ENCODE measurements at places on chromosomes 1 and 21.
A peak's percentile ranks its signal among the peaks of the same experiment; 100 is the strongest.

DNA sequence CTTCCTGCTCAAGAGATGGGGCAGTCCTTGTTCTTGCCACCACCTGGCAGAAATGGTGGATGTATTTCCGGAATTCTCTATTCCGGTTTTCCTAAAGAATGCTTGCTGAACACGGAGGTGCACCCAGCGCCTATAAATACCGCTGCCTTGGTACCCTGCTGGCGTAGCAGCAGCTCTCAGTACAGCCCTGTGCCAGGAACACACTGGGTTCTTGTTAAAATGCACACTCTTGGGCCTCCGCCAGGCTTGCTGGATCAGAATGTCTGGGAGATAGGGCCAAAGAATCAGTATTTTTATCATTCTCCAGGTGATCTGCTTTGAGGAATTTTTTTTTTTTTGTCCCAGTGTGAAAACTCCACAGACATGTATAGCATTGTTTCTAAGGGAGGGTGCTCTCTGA is 54.2 kb downstream of the IGSF5 start:
- no peak for DNase-seq

- DNase-seq = no peak
Measured at GRCh38 chr21:31732597-31733550, 956 bp upstream of the SCAF4 start.

- DNase-seq = no peak
Measured at GRCh38 chr21:39980241-39980820, 113.1 kb downstream of the PCP4 start.

GRCh38 chr1:160415696-160416290 is 15.4 kb downstream of the VANGL2 start:
- DNase-seq = no peak

GRCh38 chr1:179264507-179264906 is 29.1 kb upstream of the SOAT1 start:
- no peak for DNase-seq

- DNase-seq = peak; percentile 36
Measured at GRCh38 chr1:9892563-9893528, 17.2 kb downstream of the CTNNBIP1 start.

DNA sequence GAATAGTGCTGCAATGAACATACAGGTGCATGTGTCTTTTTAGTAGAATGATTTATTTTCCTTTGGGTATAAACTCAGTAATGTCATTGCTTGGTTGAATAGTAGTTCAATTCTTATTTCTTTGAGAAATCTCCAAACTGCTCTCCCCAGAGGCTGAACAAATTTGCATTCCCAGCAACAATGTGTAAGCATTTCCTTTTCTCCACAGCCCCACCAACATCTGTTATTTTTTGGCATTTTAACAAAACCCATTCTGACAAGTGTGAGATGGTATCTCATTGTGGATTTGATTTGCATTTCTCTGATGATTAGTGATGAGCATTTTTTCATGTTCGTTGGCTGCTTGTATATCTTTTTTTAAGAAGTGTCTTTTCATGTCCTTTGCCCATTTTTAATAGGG is 21.9 kb upstream of the EEIG2 start:
- DNase-seq = no peak

DNA sequence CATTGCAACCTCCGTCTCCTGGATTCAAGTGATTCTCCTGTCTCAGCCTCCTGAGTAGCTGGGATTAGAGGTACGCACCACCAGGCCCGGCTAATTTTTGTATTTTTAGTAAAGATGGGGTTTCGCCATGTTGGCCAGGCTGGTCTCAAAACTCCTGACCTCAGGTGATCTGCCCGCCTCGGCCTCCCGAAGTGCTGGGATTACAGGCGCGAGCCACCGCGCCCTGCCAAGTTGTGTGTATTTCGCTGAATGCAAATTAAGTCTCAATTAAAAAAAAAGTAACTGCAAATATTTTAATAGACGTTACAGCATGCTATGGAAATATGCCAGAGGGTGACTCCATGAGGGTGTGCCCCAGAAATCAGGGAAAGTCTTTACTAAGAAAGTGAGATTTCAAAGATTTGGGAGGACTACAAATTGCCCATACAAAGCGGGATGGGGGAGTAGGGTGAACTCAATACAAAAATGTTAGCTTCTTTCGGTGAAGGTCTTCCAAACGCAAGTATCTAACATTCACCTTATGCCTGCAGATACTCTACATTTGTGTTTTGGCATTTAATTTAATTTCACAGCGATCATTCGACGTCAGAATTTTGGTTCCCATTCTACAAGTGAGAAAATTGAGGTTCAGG is 85.6 kb downstream of the NKAIN1 start:
- DNase-seq = no peak

- DNase-seq = no peak
Measured at GRCh38 chr1:203649551-203649998, 22.9 kb downstream of the ATP2B4 start.

- DNase-seq = no peak
Measured at GRCh38 chr1:119046785-119047438, 58.8 kb upstream of the TBX15 start.

GRCh38 chr1:56329970-56330369 is 249.4 kb downstream of the PLPP3 start:
- no peak for DNase-seq

GRCh38 chr1:165619647-165620151 is 11.3 kb upstream of the MGST3 start:
- no peak for DNase-seq

DNA sequence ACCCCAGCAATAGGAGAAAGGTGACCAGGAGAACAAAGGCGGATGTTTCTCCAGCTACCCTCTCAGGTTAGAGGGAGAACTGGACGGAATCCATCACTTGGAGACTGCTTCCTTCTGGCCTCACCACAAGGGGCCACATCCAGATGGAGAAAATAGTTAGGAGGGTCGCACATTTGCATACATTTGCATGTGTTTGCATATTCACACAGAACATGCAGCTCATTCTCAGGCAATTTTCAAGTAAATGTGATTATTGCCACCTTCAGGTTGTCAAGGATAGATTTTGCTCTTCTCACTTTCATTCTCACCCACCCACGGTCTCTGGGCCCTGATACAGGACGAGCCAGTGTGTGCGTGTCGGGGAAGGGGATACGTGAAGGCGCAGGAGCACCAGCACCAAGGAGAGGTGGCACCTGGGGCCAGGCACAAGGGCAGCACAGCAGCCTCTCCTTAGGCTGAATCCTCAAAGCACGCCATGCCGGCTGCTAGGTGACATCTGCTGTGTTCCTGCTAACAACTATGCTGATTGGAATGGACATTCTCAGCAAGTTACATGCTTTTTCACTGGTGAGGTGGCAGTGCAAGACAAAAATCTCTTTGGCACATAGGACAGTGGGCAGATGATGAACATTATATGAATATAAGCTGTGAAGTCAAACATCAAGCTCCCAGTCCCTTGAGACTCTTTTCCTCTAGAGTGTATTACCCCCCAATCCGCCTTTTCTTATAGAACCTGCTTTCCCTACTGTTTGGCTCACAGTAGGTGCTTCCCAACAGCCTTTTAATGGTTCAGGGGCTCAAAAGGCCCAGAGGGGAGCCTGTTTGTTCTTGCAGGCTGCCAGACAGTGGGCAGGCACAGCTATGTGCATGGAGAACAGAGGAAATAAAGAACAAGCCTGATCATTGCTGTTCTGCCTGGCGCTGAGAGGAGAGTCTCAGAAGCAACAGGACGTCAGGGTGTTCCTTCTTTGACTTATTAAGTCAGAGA is 14.3 kb downstream of the ACKR1 start:
- no peak for DNase-seq

DNA sequence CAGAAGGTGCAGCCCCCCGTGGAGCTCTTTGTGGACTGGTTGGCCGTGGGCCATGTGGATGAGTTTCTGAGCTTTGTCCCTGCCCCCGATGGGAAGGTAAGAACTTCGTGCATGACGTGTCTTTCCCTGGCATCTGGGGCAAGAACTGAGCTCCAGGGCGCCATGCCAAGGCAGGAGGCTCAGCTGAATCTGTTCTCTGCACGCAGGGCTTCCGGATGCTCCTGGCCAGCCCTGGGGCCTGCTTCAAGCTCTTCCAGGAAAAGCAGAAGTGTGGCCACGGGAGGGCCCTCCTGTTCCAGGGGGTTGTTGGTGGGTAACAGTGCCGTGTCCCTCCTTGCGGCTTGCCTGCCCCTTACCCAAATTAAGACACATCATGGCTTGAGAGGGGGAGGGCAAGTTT is 27.7 kb downstream of the PADI3 start:
- no peak for DNase-seq

- DNase-seq = no peak
Measured at GRCh38 chr1:166692346-166692745, 146.9 kb upstream of the POGK start.

DNA sequence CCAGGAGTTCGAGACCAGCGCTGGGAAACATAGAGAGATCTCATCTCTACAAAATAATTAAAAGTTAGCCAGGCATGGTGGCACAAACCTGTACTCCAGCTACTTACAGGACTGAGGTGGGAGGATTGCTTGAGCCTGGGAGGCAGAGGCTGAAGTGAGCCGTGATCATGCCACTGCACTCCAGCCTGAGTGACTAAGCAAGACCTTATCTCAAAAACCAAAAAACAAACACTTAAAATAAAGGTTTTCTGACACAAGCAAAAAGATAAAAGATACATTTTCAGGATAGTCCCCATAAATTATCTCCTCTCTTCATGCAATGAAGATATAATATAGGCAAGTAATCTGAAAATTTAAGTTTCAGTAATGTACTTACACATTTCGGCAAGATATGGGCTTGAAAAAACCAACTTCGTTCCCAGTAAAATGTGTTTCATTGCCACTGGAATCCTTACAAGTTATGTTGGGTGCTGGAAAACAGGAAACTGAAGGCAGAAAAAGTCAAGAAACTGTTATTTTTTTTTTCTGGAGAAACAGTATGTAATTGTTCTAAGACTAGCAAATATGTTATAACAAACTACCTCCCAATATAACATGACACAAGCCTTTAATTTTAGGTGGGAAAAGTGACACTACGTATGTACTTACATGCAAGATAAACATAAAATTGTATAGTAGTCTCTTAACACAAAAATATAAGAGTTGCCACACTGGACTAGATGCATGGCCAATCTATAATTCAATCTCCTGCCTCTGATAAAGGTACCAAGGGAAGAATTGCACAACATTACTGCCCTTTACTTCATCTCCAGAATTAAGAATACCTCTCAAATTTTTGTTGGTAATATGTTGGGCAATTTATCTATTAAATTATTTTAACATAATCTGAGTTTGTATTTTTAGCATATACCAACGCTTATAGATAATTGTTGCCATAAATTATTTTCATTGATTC is 15.7 kb downstream of the TM2D1 start:
- DNase-seq = no peak

GRCh38 chr1:26932531-26932930 is 11.0 kb downstream of the NUDC start:
- no peak for DNase-seq

DNA sequence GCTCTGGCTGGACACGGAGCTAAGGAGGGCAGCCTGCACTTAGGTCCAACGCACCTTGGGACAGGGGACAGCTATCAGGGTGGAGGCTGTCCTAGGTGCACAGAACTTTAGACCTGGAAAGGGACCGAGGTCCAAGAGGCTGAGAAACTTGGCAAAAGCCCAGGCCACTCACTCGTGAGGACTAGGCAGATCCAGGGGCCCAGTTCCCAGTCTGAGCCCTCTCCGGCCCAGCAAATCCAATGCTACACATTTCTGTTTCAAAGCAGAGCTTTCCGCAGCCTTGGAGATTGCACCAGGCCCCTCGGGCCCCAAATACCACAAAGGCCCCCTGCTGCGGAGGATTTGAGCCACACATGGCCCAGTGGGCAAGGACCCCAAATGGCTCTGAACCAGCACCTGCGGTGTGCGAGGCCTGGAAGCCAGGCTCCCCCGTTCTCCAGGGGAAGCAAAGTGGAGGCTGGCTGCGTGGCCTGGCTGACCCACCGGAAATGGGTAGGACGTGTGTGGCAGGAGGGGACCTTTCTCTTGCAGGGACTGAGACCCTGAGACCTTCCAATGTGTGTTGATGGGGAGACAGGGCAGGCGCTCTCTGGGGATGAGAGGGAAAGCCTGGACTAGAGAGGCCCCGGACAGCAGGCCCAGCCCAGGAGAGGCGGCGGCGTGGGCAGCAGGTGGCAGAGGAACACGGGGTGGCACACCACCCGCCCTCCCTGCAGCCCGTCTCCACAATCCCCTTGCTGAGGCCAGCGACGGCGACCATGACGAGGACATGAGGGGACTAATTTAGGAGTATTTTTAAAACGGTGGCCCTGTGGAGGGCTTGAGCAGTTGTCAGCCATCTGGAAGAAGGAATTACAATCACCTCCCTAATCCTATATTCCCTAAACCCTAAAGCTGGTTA is 118.7 kb downstream of the CASZ1 start:
- no peak for DNase-seq

GRCh38 chr1:12376236-12377045 is 146.6 kb downstream of the VPS13D start:
- no peak for DNase-seq

DNA sequence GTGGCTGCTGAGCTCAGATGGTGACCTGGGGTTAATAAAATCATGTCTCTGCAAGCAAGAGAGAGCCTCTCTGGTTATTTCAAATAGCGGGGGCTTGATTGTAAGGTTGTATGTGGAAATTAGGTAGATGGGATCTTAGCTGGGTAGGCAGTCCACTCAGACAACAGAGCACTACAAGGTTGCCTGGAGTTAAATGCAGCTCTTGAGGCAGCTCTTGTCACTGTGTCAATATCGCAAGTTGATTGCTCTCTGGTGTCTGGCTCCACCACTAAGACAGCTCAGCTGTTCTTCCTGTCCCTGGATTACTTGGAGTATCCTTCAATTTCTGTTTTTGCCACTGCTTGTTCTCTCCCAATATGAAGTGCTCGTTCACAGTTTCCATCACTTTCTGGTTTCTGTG is 93.8 kb downstream of the C21orf91 start:
- no peak for DNase-seq

GRCh38 chr1:8706995-8707396 is 110.4 kb downstream of the RERE start:
- no peak for DNase-seq

DNA sequence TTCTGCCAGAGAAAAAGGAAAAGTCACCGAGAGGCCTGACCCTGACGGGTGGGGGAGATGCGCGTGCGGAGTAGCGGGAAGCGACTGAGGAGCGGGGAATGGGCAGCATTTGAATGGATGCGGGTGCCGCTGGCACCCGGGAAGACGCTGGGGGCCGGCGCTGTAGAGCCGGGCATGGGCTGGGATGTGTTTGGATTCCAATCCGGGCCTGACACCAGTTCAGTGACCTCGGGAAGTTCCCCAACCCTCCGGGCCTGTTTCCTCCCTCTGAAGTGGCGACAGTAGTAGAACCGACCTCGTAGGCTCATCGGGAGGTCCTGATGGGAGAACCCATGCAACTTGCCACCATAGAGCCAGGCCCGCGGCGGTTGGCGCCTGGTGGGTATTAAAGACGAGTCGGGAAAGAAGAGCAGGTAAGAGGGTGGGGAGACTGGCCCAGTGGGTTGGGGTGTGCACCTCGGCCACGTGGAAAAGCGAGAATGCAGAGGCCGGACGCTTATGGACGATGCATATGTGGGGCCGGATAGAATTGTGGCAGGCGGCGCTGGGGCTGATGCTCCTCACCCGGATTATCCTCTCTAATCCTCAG is 642 bp upstream of the SLC16A1 start:
- DNase-seq = no peak
